ENCODE measurements at places on chromosomes 13 and 19. TPM values are rescaled to one million over a fixed set of nuclear protein-coding genes. Genes with fewer than 3 reads are reported as not detected.
A peak's percentile ranks its signal among the peaks of the same experiment; 100 is the strongest.

The ZNF552 gene
- 5.6 TPM for total RNA-seq

The VN1R2 gene
- total RNA-seq, result not detected

The GPI gene
- total RNA-seq, result 153 TPM

The SOX1 gene
- 1.6 TPM for total RNA-seq

GRCh38 chr13:113928685-113929627 lies 44.9 kb downstream of the C13orf46 start:
- peak; percentile 81 for DNase-seq

DNA sequence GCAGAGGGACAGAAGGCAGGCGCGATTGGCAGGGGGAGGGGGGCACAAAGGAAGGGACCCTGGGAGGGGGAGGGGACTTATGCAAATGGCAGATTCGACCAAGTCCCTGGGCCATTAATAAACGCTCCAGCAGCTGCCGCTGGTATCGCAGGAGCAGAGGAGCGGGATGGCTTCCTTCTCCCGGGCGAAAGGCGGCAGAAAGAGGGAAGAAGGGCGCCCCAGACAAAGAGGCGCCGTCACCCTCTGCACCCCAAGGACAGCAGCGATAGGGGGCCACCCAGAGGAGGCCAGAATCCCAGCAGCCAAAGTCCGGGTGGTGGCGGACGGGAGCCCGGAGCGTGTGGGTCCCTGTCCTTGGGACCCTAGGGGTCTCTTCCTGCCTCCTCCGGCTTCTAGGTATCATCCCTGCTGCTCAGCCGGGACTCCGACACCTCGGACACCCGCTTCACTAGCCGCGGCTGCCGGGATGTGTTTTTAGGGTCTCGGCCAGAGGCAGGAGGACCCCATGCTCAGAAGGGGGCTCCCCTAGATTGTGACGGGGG lies 1.9 kb downstream of the PTPRS start:
- DNase-seq, result peak; percentile 92

GRCh38 chr19:54432144-54432738 lies 16.8 kb upstream of the LENG8 start:
- DNase-seq, result no peak

The NLRP8 gene
- total RNA-seq, result not detected

DNA sequence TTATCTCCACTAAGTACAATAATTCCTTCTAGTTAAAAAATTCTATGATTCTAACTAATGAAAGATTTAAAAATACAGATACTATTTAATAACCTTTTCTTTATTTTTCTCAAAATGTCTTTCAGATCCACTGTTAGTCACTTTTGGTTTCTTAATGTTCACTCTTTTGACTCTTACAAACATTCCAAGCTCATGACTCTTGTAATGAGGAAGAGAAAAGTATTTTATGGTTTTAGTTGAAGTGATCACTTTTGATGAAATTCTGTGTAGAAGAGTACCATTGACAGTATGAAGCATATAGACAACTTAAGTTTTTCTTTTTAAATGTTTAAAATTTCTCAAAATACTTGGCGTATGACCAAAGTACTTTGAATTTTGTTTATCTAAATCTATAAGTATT lies 27.8 kb downstream of the COG3 start:
- DNase-seq, result no peak

- no peak for DNase-seq
These were observed 502 bp downstream of the VRK3 start for GRCh38 chr19:50024719-50025021.

DNA sequence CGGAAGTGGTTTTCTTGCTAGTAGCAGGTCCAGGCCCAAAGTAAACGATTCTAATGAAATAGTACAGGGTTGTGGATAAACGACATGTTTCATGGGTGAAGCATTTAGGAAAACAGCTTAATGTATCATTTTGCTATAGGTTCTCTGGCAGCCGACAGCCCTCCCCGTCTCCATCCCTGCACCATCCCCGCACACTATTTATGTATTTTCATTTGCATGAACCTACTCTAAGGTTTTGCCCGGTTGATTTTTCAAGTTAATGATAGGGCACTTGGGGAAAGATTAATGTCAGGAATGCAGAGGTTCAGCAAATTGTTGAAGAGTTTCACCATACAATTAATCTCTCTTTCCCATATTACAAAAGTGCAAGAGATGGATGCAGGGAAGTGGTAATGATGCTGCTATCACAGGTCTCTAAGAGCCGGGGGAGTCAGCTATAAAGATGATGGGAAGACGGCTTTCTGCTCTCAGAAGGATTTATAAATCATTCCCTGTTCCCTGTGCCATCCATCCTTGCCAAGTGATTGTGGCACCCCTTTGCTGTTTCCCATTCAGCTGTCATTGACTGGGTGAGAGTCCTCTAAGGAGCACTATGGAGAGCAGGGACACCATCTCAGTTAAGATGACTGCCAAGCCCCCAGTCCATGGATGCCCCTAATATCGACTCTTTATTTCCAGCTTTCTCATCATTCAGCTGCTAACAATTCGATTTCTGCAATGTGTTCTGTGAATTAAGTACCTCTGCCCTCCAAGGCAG lies 186.3 kb downstream of the IRS2 start:
- no peak for DNase-seq

The OR10H1 gene
- not detected for total RNA-seq

GRCh38 chr19:40360708-40361241 lies 12.3 kb downstream of the PLD3 start:
- DNase-seq, result no peak

DNA sequence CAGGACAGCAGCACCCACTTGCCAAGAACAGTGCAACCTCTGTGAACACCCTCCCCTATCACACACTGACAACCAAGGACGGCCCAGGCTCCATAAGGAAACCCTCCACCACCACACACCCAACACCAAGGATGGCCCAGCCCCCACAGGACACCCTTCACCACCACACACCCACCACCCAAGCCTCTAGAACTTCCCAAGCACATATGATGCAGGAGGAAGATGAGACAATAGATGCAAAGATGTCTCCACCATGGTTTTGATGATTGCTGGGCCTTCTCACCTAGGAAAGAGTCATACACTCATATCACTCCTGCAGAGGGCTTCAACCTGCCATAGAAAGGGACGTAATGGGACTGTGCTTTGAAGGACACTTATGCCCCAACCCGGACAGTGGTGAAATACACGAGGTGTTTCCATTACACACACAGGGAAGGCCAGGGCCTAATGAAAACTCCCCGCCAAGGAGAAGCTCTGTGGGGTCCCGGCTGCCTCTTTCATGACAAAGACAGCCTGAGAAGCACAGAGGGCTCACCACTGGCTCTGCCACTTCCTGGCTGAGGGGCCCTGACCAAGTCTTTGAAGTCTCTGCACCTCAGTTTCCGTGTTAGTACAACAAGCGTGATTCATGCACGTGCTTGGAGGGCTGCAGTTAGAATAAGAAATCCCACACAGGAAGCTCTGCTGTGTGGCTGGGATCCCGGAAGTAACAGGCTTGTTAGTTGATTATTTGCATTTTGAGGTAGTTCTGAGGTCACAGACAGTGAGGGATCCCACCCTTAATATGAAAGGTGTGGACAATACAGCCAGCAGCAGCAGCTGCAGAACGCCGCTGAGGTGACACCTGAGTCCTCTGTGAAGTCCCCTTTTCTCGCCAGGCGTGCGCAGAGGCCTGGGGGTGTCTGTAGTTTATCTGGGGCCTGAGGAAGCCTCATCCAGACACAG lies 61.9 kb upstream of the ATP12A start:
- no peak for DNase-seq

DNA sequence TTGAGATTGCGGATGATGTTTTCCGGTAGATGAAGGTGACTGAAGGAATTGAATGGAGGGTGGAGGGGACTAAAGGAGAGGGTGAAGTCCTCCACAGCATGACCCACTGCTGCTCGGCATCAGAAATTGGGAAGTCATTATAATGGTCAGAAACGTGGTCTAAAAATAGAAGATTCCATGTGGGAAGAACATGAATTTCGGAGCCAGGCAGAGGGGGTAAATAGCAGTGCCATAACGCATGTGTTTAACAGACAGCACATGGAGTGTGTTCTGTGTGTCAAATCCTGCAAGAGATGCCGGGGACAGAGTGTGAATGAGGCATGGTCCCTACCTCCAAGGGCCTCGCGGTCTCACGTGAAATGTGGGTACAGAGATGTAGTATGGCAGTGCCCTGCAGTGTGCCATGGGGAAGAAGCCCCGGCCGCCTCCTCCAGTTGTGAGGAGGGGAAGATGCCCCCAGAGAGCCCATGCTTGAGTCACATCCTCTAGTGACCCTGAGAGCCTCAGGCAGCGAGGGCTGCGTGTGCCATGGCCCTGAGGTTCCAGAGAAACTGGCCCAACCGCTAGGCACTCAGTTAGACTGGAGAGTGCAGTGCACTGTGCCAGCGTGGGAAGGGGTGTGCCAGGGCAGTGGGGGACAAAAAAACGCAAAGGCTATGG lies 106.1 kb downstream of the COL4A2 start:
- no peak for DNase-seq

DNA sequence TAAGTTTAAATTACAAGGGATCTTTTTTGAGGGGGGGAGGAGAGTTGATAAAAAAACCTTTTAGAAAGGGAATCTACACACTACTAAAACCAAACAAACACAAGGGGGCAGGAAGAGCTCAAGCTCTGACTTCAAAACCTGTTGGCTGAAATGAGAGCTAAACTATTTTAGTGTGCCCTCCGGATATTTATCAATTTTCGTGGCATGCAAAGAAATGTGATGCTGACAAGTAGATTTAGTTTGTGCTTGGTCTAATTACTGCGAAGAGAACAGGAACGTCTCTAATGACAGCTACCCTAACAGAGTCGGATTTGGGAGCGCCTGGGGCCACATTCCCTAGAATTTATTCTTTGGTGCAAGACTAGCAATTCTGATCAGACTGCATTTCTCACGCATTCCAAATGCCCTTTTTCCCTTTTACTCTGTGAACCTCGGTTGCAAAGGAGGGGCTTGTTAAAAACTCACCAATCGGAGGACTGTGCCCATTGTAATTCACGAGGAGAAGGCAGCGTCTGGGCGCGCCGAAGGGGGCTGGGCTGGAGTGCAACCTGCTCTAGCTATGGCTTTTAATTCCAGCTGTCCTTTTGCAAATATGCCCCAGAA lies 802 bp upstream of the FREM2 start:
- DNase-seq, result peak; percentile 66

DNA sequence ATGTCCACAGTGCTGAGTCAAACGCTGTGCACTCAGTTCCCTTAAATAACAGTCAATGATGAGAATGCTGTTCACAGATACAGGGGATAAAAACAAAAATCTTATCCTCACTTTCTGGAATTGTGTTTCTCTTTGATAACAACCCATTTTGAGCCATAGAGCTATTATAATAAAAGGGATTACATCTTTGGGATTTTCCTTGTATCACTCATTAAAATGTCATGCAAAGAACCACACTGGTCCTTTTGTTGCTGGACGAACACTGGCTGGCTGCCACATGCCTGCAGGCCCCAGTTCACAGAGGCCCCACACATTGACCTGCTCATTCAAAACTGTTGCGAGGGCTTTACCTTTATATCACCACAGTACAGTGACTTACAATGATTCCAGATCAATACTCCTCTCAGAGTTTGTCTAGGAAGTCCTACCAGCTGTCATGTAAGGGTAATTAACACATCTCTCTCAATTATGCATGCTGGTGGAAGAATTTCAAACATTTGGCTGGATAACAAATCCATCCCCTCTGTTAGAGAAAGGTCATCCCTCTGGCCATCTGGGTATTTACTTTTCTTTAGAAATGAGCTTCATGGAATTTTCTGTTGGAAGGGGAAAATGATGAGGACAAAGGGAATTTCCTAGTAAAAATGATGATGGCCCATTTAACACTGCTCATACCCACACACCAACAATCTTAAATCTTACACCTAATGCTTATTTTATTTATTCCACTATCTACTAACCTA lies 85.9 kb downstream of the MBNL2 start:
- DNase-seq, result no peak

GRCh38 chr13:100602493-100603111 lies 14.0 kb upstream of the GGACT start:
- peak; percentile 85 for DNase-seq

DNA sequence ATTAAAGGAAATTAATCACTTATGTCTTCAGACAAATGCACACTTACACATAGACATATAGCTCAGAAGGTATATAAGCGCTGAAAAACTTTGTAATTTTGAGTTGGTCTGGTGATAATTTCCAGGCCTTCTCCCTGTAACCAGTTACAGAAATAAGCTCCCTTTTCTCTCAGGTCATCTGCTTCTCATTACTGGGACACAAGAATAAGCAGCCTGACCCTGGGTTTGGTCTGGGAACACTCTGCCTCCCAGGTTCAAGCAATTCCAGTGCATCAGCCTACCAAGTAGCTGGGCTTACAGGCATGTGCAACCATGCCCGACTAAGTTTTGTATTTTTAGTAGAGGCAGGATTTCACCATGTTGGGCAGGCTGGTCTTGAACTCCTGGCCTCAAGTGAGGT lies 274.5 kb downstream of the LMO7 start:
- no peak for DNase-seq

- DNase-seq, result no peak
These were observed 2.2 kb downstream of the ZNF787 start for GRCh38 chr19:56118666-56119581.

DNA sequence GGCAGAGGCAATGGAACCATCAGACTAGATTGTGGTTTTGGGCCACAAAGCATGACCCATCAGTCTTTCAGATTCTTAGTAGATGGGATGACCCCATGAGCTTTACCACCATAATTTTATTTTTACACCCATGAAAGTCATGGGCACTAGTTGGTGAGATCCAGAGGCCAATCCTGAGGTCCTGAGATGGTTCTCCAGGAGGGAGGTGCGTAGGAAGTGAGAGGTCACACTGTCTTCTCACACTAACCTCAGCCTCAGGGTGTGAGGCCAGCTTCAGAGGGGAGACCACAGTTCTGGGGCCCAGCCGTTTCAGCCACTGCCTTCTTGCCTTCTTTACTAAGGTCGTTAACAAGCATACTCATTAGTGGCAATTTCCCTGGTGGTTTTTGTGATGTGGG lies 106.4 kb downstream of the AKAP11 start:
- no peak for DNase-seq

- DNase-seq, result no peak
These were observed 79.8 kb upstream of the TNFSF11 start for GRCh38 chr13:42494157-42494556.

DNA sequence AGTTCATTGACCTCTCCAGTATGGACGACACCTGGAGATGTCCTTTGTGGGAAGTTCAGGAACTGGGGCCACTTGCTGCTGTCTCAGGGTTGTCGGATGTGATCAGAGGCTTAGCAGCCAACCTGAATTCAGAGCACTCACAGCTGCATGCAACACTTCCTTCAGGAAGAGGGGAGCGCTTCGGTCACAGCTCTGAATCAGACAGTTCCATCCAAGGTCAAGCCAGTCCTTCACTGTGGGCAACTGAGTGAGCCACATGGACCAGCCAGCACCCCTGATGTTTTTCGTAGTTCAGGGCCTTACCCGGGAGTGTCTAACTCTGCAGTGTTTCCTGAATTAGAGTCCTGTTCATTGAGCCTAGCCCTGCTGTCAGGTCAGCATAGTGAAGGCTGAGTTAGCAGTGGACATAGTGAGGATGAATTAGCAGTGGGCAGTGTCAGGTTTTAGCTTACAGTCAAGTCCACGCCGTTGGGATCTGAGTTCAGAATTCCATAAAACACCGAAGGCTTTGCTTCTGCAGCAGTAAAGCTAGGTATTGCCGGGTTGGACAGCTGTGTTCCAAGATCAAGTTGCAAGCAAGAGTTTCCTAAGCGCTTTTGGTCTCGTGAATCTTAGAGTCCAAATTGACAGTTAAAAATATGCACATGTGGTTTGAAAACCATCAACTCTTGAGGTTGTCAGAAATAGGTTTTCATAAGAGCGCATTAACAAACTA lies 5.1 kb downstream of the ZNF555 start:
- no peak for DNase-seq
